Nasal cavity respiratory epithelium epithelial cell of viscerocranial mucosa (primary cell): ENCODE measurements at places on chromosomes 4 and X. TPM values are rescaled to one million over a fixed set of nuclear protein-coding genes. Genes with fewer than 3 reads are reported as not detected.

COL4A6 gene
- 20.8 and 32.0 TPM in 2 replicates for total RNA-seq

SHISA3 gene
- total RNA-seq = not detected in 2 replicates

PF4V1 gene
- not detected in 2 replicates for total RNA-seq

MAGEB1 gene
- not detected in 2 replicates for total RNA-seq

TMSB15C gene
- total RNA-seq = 0.68 and 1.9 TPM in 2 replicates

RIPPLY1 gene
- total RNA-seq = not detected in 2 replicates

MBTPS2 gene
- total RNA-seq = 6.5 and 13.0 TPM in 2 replicates

NAP1L2 gene
- 0.68 and 0.85 TPM in 2 replicates for total RNA-seq

C4orf50 gene
- not detected in 2 replicates for total RNA-seq

PLAC8 gene
- total RNA-seq = 0.68 and 4.0 TPM in 2 replicates

CORIN gene
- total RNA-seq = 0.34 and 0.78 TPM in 2 replicates

GPAT3 gene
- total RNA-seq = 1.2 and 8.9 TPM in 2 replicates

MCF2 gene
- total RNA-seq = 0.07 and 0.34 TPM in 2 replicates

HHIP gene
- total RNA-seq = under 0.01 TPM in 2 replicates

CXCL10 gene
- 0.34 and 3.1 TPM in 2 replicates for total RNA-seq

HSFX1 gene
- 0.34 and 0.93 TPM in 2 replicates for total RNA-seq

PPARGC1A gene
- under 0.01 and 38.9 TPM in 2 replicates for total RNA-seq

MND1 gene
- 0.28 and 1.7 TPM in 2 replicates for total RNA-seq

RPA4 gene
- 0.34 and 1.4 TPM in 2 replicates for total RNA-seq

CFP gene
- total RNA-seq = under 0.01 and 0.07 TPM in 2 replicates

NWD2 gene
- total RNA-seq = 0.07 and 0.34 TPM in 2 replicates

JCHAIN gene
- total RNA-seq = 0.34 TPM in 1 of 2 replicates, not detected in the other

GAGE1 gene
- not detected in 2 replicates for total RNA-seq

ADH1B gene
- not detected in 2 replicates for total RNA-seq

GYPA gene
- total RNA-seq = not detected in 2 replicates

SCARB2 gene
- 124 and 510 TPM in 2 replicates for total RNA-seq

SPANXA1 gene
- not detected in 2 replicates for total RNA-seq

RNF128 gene
- 12.3 and 52.8 TPM in 2 replicates for total RNA-seq

PLK4 gene
- total RNA-seq = 1.2 and 1.4 TPM in 2 replicates

L1CAM gene
- total RNA-seq = 2.1 and 6.3 TPM in 2 replicates

BTK gene
- total RNA-seq = not detected in 2 replicates

FAT4 gene
- 1.4 and 2.3 TPM in 2 replicates for total RNA-seq
